Activated naive CD4-positive, alpha-beta T cell (primary cell): ENCODE measurements at places on chromosomes 12 and 14.
A peak's percentile ranks its signal among the peaks of the same experiment; 100 is the strongest.

DNA sequence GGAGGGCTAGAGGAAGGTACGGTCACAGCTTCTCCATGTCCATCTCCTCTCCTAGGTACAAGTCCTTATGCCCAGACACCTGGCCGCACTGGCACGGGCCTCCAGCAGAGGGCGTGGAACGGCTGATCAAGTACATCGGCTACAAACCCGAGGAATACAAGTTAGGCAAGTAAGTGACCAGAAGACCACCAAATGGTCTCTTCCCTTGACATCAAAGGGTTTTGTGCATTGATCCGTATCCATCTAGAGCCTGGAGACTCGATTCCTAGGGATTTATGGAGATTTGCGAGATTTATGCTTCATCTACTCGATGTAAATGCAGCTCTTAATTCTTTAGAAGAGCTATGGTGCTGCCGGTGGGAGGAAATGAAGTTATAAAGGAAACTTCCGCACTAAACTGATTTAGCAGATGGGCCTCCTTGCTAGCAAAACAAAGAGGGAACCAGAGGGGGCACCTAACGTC, 44.2 kb downstream of the KCTD10 start:
- DNase-seq, result peak; percentile 68

DNA sequence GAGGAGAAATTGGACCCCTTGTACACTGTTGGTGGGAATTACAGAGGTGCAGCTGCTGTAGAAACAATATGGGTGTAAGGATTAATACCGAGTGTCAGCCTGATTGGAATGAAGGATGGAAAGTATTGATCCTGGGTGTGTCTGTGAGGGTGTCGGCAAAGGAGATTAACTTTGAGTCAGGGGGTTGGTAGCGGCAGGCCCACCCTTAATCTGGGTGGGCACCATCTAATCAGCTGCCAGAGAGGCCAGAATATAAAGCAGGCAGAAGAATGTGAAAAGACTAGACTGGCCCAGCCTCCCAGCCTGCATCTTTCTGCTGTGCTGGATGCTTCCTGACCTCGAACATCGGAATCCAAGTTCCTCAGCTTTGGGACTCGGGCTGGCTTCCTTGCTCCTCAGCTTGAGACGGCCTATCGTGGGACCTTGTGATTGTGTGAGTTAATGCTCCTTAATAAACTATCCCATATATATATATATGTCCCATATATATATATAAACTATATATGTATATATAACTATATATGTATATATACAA, 38.4 kb upstream of the PPP2R5C start:
- DNase-seq, result no peak

GRCh38 chr12:42969355-42969754, 379.8 kb upstream of the PRICKLE1 start:
- DNase-seq, result no peak

- no peak for DNase-seq
Measured at GRCh38 chr12:119693511-119693910, 25.6 kb downstream of the PRKAB1 start.

- DNase-seq, result no peak
Measured at GRCh38 chr14:41489315-41489972, 117.2 kb upstream of the LRFN5 start.

GRCh38 chr14:33335366-33335765, 396.7 kb downstream of the NPAS3 start:
- no peak for DNase-seq

GRCh38 chr14:60275932-60276331, 26.9 kb downstream of the PPM1A start:
- no peak for DNase-seq

- DNase-seq, result no peak
Measured at GRCh38 chr12:39352471-39353017, 90.4 kb downstream of the KIF21A start.

- no peak for DNase-seq
Measured at GRCh38 chr12:121001841-121002483, 14.3 kb downstream of the C12orf43 start.

DNA sequence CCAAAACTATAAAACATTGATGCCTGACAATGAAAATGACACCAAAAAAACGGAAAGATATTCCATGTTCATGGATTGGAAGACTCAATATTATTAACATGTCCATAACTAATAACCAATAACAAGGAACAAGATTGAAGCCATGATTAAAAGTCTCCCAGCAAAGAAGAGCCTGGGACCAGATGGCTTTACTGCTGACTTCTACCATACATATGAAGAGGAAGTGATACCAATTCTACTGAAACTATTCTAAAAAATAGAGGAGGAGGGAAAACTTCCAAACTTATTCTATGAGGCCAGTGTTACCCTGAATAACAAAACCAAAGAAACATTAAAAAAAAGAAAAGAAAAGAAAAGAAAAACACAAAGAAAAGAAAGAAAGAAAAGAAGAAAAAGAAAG, 54.6 kb upstream of the ATF7IP start:
- no peak for DNase-seq

DNA sequence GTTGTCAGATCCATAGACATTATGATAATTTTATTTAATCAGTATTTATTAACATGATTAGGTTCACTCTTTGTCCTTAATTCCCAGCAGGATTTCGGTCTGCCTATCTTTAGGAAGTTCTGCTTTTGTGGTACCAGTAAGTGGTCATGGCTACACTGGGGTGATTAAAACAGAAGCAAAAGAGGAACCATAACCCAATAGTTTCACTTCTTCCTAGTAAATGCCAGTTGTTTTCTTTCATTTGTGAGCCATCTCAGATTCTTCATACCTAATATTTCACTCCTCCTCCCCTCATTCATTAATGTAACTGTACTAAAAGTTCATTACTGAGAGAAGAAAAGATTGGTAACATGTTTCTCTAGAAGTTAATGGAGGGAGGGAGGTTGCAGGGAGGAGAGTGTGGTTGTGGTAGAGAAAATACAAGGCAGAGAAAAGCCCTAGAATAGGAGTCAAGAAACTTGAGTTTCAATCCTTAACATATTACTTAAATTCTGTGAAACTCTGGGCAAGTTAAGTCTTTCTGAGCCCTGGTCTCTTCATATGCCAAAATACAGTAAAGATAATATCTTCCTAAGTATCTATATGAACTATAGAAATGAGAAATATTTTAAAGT, 101.2 kb downstream of the PEBP1 start:
- DNase-seq, result no peak

- DNase-seq, result no peak
Measured at GRCh38 chr12:25056486-25057130, 107.7 kb upstream of the BCAT1 start.

DNA sequence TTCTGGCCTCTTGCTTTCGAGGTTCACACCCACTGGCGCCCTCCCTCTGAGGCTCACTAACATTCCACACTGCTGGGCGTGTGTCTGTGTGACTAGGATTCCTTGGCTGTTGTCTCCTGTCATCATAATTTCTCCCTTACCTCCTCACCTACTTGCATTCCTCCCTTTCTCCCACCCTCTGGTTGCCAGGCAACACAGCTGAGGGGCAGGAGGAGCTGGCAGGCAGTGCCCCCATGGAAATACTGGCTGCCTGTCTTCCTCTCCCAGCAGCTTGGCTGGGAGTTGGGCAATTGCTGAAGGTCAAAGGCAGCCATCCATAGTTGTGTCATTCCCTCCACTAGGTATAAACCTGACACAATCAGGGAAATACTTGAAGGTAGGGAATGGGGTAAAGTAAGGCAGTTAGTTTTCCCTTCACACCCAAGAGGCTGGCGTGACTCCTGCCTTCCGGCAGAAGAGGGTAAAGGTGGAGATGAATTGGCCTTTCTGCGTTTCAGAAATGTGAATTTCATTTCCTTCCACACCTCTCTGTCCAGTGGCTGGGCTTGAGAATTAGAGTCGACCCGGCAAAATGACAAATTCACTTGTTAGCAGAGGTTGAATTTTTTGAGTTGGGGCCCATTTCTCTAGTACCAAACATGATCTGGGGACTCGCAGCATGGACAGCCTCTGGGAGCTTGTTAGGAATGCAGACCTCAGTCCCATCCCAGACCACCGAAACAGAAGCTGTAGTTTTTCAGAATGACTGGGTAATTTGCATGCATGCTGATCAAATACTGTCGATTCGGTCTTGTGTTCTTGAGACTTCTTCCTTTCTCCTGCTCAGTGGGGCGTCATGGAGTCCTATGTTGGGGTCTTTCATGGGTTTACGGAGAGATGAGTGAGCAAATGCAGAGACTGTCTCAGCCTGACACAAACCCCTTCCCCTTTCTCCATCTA, 24.3 kb upstream of the EMP1 start:
- no peak for DNase-seq

DNA sequence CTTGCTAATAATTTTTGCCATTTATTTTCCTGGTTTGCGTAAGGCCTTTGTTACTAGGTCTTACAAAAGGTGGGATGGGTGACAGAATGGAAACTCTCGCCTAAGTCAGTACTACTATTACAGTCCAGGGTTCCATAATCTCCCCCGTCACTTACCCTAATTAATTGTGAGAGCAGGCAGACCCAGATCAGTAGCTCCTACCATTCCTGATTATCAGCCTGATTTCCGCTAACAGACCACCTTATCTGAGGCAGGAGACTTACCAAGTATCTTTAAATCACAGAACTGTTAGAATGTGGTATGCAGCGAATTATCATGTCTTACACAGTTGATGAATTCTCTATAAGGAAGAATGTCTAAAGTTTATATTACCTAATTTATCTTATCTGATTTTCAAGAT, 234.7 kb downstream of the FOXN3 start:
- DNase-seq, result no peak

GRCh38 chr12:54363047-54363446, 1.2 kb downstream of the GPR84 start:
- no peak for DNase-seq

DNA sequence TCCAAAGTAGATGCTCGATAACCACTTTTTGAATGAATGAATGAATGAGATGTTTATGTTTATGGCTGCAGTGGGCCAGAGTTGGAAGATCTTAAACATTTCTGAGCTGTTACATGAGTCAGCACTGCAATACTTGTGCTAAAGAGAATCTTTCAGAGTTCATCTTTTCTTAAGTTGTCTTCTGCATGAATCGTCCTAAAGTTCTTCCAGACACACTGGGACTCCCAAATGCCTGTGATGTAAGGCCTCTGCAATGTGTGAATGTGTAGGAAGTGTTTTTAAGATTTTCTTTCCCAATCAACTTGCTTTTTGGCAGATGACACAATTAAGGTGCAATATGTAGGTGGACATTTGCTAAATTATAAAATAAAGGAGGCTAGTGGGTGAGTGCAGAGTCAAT, 50.3 kb upstream of the TRIM9 start:
- no peak for DNase-seq

DNA sequence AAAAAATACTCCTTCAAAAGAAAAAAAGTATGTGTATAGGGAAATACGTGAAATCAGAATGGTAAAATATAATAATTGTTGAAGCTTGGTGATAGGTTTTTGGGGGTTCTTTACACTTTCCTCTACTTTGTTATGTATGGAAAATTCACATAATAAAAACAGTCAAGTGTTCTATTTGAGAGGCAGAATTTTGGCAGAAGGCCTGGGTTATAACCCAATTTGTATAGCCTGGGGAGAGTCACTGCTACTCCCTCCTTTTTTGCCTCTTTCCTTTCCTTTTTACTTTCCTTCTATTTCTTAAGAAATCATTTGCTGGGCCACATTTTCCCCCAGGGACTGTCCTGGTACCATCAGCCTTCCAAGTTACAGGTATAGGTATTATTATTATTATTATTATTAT, 105.7 kb downstream of the CRADD start:
- DNase-seq, result no peak

DNA sequence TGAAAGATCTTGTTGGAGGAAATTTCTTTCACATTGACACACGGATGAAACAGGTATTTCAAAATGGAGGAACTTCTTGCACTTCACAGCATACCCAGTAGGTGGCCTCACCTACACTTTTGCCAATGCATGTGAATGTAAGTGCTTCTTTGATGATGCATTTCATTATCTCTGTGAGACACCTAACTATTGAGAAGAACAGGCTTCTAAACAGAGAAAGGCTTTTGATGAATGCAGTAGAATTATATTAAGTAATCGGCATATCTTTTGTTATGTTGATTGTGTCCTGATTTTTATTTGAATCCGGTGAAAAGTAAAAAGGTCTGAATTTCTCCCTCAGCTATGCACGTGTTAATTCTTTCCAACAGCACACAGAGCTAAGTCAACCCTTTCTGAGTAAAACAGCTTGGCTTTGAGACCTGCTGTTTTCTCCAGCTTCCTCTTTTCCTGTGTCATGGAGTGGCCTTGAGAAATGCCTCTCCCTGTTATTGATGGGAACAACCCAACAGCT, 399.0 kb downstream of the NAV3 start:
- DNase-seq, result no peak

DNA sequence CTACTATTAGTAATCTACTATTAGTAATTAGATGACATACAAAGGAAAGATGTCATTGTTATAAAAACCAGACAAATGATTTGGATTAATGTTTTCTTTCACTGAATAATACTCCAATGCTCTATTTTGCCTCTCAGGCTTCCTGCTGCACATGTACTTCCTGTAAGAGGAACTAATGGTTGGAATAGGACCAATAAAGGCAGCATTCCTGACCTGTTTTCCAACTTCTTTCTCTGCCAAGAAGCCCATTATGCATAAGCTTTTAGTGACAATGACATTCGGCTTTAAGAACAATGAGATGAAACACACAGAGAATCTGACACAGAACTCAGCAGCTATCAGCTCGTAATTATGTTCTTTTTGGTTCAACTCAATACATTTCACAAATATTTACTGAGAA, 5.2 kb upstream of the C12orf56 start:
- no peak for DNase-seq

GRCh38 chr14:58765418-58765831, 127.7 kb downstream of the DACT1 start:
- DNase-seq, result no peak

DNA sequence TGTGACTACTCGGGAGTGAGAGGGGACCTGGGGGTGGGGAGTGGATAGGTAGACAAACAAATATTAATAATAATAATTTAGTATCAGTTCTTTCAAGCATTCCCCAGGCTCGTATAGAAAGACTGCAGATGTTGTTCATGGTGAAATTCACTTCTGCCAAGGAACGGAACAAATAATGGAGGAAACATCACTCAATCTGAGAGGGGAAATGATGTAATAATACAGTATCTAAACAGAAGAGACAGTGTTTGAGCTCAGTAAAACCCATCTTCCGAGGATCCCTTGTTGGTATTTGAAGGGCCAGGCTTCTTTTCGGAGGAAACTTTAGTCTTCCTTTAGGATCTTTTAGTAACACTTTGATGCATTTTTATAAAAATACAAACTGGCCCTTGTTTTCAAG, 114.2 kb downstream of the KCNK10 start:
- no peak for DNase-seq

DNA sequence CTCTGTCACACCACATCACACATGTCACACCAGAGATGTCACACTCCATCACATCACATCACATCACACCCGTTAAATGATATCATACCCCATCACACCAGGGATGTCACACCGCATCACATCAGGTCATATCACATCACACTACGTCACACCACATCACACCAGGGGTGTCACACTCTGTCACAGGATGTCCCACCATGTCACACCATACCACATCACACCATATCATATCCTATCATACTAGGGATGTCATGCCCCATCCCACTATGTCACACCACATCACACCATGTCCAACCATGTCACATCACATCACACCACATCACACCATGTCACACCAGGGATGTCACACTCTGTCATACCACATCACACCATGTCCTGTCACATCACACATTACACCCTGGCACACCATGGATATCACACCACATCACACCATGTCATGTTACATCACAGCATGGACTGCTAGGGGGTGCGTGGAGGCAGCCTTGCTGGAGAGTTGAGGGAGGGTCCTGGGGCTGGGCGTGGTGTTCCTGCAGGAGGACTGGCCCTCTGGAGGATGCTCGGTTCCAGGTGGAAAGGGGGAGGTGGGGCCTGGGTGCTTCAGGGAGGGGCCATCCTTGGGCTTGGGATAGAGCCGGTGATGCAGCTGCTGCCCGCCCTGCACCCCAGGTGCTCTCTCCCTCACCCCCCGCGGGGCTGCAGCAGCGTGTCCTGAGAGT, 134.6 kb downstream of the TMEM121 start:
- DNase-seq, result no peak
